Inflammatory macrophage (primary cell): ENCODE measurements at places on chromosomes 3 and 15.

- no peak for DNase-seq
Observed at GRCh38 chr3:183826448-183827250, 1.3 kb upstream of the MAP6D1 start.

DNA sequence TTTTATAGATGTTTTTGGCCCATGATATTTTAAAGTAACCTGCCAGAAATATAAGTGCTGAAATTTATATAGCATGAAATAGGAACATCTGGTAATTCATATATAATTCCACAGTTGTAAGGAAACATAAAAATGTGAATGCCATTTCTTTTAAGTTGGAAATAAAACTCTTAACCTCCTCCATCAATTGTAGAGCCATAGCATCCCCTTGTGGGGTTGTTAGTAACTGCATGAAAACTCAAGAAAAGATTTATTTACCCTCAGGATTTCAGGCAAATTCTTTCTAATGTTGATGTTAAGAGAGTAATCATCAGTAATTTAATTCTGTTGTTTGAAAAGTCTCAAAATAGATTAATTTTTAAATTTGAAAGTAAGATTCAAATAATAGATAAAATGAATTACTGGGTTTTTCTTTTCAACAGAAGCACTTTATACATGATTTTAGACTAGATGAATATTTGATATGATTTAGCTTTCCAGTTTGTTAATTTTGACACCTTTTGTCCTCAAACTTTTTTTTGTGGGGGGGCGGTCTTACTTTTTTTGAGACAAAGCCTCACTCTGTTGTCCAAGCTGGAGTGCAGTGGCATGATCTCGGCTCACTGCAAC lies 74.7 kb downstream of the RASA2 start:
- DNase-seq: peak; percentile 58

- no peak for DNase-seq
Observed at GRCh38 chr3:63940389-63940757, 28.2 kb upstream of the SCAANT1 start.

DNA sequence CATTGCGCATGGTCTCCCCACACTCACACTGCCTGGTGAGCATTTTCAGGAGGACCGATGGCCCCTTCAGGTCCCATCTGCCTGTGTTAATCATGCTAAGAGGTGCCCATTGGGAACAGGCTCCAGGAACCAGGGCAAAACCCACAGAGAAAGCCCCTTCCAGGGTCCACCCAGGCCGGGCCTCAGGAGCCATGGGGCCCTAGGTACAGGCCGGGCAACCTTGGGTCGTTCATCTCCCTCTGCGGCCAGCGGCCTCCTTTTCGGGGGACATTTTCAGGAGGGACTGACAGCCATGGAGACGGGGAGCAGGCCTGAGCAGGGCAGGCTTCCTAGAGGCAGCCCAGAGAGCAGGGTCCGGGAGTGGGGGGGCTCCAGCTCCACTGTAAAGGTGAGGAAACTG lies 68.0 kb upstream of the TAMM41 start:
- DNase-seq: no peak

DNA sequence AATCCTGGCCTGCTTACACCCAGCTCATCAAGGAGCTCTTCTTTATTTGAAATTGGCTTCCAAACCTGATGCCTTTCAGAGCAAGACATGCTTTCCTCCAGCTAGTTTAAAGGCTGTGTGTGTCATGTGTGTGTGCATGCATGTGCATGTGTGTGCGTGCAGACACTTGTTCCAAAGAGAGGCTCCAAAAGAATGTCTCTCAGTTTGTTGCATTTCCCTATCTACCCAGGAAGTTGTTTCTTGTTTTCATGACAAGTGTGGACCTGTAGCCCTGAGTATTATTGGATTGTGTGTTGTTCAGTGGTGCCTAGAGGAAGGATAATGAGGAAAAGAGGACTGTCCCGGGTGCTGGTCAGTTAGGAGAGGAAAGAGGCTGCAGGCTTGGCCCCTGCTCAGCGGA lies 240.0 kb downstream of the THSD4 start:
- no peak for DNase-seq

- no peak for DNase-seq
Observed at GRCh38 chr15:36724493-36724892, 145.1 kb downstream of the CDIN1 start.

DNA sequence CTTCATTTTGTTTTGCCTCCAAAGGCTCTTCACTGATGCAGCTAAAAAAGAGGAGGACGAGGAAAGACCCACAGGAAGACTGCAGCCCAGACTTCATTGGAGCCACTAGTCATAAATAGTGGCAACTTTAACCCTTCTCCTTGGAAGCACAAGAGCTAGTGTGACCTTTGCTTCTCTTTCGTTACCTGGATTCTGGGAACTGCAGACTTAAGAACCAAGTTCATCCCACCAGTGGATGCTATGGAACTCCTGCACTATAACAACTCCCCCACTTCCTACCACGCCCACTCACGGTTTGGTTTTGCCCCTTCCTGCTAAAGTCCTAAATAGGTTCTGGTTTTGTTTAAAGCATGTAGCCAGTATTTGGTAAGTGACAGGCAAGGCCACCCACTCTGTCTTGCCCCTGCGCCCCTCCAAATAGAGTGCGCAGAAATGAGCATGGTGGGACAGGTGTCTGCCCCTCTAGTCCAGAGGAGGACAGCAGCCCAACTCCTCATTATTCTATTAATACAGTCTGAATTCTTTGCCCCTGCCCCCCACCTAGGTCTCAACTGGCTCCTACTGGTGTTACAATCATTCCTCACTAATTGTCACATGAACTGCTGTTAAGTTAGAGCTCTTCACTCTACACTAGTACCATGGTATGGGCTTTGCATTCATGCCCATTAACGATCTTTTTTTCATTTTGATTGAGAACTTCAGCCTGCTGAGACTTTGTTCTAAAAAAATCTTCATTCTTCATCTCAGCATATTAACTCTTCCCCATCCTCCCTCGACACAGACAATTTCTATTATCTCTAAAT lies 504.6 kb downstream of the FOXP1 start:
- no peak for DNase-seq

- no peak for DNase-seq
Observed at GRCh38 chr3:73225991-73226390, 164.5 kb downstream of the EBLN2 start.

DNA sequence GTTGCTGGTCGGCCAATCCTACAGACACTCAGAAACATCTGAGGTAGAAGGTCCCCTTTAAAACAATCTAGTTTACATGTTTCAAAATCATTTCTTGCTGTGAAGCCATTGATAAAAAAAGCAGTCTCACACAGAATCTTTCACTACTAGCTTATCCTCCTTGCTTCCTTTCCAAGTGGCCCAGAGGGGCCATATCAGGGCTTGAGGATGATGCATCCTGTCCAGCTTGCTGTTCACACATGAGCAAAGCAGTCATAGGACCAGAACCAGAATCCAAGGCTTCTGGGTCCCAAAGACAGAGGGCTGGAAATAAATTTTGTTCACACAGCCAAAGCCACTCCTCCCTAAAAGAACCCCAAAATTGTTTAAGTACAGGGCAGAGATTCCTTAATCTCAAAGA lies 9.2 kb upstream of the LYZL4 start:
- DNase-seq: no peak

DNA sequence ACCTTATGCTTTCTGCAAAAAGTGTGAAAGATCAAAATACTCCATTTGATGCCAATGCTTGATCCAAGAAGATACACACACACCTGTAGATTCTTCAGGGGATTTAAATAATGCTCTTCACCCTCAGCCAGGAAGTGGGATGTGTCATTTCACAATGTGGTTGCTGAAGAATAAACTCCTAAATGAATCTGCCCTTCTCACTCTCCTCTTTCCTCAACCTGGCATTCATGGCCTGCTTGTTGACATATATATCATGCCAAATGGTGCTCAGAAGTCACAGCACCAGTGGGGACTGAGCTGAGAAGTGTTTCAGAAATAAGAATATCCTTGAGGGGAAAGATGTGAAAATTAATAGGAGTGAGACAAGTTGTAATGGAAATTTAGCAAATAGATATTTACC lies 146.6 kb upstream of the ARHGEF26 start:
- DNase-seq: no peak

- DNase-seq: no peak
Observed at GRCh38 chr3:141227752-141228151, 3.9 kb upstream of the PXYLP1 start.

DNA sequence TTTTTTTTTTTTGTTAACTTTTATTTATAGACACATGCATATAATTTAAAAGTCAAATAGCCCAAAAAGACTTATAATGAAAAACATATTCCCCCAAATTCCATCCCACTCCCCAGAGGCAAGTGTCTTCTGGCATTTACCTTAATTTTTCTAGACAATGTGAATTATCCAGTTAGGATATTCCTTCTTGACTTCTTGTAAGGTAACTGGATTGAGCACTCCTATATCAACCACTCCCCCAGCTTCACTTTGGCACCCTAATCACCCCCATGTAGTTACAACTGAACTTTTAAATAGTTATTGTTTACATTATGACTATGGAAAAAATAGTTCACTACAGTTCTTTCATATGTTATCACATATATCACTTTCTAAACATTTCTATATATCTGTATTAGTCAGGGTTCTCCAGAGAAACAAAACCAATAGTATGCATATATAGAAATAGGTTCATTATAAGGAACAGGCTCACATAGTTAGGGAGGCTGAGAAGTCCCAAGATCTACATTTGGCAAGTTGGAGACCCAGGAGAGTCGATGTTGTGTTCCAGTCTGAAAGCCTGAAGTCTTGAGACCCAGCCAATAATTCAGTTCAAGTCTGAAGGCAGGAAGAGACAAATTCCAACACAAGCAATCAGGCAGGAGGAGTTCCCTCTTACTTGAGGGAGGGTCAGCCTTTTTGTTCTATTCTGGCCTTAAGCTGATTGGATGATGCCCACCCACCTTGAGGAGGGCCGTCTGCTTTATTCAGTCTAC lies 175.8 kb downstream of the THSD4 start:
- no peak for DNase-seq
